ENCODE measurements at places on chromosomes 7 and 10. TPM values are rescaled to one million over a fixed set of nuclear protein-coding genes. Genes with fewer than 3 reads are reported as not detected.

DNA sequence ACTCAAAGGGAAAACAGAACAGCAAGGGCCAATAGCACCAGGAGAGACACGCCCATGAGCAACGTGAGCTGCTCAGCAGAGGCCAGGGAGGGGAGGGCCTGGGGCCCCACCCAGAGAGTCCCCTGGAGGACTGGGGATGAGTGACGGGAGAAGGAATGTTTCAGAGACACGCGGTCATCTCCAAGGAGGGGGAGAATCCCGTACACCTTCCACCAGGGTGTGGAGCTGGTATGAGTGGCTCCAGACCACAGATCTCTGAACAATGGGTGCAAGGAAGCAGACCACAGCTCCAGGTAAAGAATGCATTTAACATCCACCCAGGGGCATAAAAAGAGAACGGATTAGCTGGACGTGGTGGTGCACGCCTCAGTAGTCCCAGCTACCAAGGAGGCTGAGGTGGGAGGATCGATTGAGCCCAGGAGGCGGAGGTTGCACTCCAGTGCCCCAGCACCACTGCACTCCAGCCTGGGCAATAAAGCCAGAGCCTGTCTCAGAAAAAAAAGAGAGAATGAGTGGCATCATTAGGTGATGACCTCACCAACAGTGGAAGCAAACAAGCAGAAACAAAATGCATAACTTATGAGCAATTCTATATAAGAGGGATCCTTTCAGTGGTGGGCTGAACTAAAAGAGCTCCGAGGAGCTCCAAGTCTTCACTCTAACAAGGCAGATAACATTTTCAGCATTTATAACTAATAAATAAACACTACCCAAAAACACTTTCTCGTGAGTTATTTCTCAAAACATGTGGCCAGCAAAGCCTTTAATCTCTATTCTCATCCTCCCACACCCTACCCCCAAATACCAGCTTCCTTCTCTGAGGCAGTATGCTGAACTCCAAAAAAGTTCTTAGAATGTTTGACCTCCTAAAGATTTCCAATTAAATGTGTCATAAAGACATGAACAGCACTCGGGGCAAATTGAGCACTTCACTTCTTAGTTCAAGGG is 12.5 kb downstream of the PSAP start:
- no peak overlapping the region for H3K4me3 ChIP-seq
- no peak for DNase-seq
- no peaks in the 10 kb centered on the region for H3K27me3 ChIP-seq
- peaks cover under 1% of the 10 kb centered on the region for H3K36me3 ChIP-seq
- peak overlapping the region; percentile 72 for H3K27ac ChIP-seq

ARMS2 gene
- 1.1 TPM for total RNA-seq

GRCh38 chr10:34526758-34527730 is 288.1 kb downstream of the PARD3 start:
- DNase-seq, result no peak
- no peaks in the 10 kb centered on the region for H3K36me3 ChIP-seq
- no peak overlapping the region for H3K4me3 ChIP-seq
- no peaks in the 10 kb centered on the region for H3K27me3 ChIP-seq

GRCh38 chr7:16905300-16906044 is 23.7 kb upstream of the AGR3 start:
- no peak for DNase-seq
- H3K27ac ChIP-seq, result no peak overlapping the region
- H3K36me3 ChIP-seq, result no peaks in the 10 kb centered on the region
- no peaks in the 10 kb centered on the region for H3K27me3 ChIP-seq
- peaks cover 9% of the 10 kb centered on the region for H3K4me1 ChIP-seq
- H3K4me3 ChIP-seq, result no peak overlapping the region

DNA sequence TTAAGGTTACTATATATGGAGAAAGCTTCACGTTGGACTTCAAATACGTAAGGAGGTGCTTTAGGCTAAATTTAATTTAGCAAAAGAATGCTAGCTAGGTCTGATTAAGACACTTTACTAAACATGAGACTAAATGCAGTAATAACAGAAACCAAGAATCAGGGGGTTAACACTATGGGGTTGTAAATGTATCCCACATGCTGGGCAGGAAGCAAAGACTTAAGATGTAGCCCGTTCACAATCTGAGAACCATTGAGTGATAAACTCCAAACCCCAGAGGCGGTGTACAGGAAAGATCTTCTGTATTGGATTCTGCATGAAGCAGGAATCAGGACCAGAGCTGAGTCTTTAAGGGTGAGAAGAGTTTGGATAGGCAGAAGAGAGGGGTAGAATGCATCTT is 60.4 kb downstream of the FZD1 start:
- H3K27ac ChIP-seq, result no peak overlapping the region
- no peak overlapping the region for H3K4me3 ChIP-seq
- no peak for DNase-seq
- no peaks in the 10 kb centered on the region for H3K36me3 ChIP-seq

GRCh38 chr7:131281266-131282048 is 46.2 kb upstream of the MKLN1 start:
- no peaks in the 10 kb centered on the region for H3K36me3 ChIP-seq
- peaks cover 9% of the 10 kb centered on the region for H3K4me1 ChIP-seq
- no peak overlapping the region for H3K27ac ChIP-seq
- no peak for DNase-seq
- no peaks in the 10 kb centered on the region for H3K27me3 ChIP-seq
- no peak overlapping the region for H3K4me3 ChIP-seq

RSBN1L gene
- total RNA-seq, result 29.3 TPM
